Sigmoid colon (tissue), 7 donors: ENCODE measurements at places on chromosomes 5 and 9.

GRCh38 chr9:92599938-92600461, 64.2 kb upstream of the ECM2 start:
- DNase-seq, result no peak

DNA sequence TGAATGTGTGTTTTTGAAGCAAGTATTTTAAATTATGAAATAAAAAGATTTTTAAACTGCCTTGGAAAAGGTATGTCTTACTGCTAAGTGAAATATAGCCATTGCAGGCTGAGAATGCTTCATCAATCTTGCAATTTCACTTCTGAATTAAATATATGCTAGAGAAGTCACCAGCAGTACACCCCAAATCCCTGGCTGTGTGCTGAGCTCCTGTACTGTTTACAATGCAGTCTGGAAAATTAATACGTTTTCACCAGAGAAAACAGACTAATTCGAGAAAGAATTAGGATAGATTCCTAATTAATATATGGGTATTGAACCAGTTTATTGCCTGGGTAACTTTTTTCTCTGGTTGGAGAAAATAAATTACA, 3.2 kb downstream of the PRDM6 start:
- no peak for DNase-seq

DNA sequence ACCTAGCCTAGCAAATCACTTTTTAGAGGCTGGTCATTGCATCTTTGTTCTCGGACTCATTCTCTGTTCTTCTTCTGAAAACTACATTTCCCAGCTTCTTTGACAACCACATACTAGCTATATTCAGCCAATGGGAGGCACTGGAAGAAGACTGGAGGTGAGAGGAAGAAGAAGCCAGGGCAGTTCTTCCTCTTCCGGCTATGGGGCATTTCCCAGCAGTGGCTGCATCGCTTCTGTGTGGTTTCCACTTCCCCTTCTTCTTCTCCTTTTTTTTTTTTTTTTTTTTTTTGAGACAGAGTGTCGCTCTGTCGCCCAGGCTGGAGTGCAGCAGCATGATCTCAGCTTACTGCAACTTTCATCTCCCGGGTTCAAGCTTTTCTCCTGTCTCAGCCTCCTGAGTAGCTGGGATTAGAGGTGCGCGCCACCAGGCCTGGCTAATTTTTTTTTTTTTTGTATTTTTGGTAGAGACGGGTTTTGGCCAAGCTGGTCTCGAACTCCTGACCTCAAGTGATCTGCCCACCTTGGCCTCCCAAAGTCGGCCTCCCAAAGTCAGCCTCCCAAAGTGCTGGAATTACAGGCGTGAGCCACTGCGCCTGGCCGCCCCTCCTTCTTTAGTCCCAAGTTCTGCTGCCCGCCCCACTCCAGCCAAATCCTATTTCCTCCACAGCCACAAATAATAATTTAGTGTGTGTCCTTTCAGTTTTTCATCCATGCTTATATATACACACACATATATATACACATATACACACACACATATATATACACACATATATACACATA, 6.9 kb upstream of the UBAP1 start:
- no peak for DNase-seq

DNA sequence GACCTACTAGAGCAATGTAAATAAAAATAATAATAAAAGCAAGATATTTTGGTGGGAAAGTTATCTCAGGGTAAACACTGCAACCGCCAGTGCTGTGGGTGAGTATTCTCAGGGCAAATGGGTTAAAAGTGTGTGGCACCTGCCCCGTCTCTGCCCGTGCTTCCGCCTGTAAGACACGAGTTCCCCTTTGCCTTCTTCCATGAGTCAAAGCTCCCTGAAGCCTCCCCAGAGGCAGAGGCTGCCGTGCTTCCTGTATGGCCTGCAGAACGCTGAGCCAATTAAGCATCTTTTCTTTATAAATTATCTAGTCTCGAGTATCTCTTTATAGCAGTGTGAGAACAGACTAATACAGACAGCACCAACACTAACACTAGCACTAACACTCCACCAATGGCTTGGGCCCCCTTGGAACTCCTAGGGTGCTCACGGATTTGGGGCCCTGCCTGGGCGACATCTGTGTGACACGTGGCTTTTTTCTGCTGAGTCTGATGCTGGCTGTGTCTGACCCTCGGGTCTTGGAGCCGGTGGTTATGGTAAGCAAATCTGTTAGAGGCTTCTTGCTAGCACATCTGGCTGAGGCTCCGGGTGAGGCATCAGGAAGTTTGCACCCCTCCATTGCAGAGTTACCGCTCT, 10.6 kb downstream of the PLEKHG4B start:
- DNase-seq, result no peak

GRCh38 chr5:45737153-45737552, 41.0 kb upstream of the HCN1 start:
- DNase-seq, result no peak

GRCh38 chr9:129032541-129033159, 3.8 kb upstream of the MIGA2 start:
- no peak for DNase-seq

DNA sequence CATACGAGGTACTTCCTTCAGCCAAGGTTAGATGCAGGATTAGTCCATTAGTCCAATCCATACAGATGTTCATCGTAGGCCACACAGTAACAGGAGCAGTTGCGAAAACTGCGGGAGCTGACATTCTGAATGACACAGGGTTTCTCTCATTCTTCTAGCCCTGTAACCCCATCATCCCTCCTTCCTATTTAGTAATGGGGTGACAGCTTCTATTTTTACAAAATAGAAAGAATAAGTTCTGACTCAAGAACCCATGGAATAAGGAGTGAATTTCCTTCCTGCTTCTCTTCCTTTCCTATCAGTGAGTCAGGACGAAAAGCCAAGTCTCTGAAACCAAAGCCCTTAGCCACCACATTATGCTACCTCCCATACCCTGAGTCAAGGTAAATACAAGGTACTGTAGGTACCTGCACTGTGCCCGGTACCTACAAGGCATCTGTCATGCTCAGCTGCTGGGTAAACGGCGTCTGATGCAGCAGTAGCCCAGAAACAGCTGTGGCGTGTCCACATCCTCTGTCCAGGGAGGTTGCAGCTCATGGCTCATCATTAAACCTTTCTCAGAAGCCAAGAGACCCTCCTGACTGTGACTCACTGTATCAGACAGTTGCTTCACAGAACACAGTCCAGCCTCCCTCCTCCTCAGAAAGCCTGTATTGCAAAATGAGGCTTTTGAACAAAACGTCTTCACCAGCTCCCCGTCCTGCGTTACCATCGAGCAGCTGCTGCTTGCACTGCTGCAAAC, 84.2 kb downstream of the ESM1 start:
- DNase-seq, result peak; percentile 89

GRCh38 chr9:6829027-6829426, 71.3 kb downstream of the KDM4C start:
- no peak for DNase-seq

- DNase-seq, result no peak
Observed at GRCh38 chr5:16916262-16916878, 19.7 kb downstream of the MYO10 start.

DNA sequence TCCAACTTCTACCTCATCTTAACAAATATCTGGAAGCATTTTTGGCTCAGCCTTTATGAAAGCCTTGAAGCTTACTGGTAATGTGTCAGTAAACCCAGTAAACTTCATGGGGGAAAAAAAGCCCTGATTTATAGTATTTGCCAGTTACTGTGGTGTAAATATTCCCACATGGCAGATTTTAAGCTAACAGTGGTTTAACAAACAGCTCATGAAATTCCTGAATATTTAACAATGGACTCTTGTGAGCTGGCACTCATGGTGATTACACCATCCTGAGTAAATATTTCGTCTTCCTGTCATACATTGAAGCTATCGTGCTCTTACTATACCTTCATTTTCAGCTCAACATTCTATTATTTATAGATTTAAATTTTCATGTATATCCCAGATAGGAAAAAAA, 57.0 kb upstream of the ACOT12 start:
- no peak for DNase-seq

DNA sequence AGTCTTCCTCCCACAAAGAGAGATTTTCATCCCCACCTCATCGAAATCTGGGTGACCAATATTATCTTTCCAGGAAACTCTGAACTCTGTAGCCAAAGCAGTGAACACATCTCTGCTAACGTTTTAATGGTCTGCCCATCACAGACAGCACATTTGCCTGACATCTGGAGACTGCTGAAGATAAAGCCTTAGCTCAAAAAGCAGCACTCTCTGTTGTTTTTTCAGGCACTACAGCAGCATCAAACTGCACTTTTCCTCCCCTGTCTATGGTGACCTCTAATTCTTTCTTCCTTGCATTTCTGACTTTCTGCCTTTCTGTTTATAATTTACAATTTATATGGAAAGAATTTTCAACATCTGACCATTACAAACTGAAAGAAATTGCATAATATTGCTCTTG, 66.8 kb downstream of the RAB3C start:
- no peak for DNase-seq

GRCh38 chr9:132572921-132573320, 9.5 kb upstream of the BARHL1 start:
- no peak for DNase-seq

- DNase-seq, result no peak
Observed at GRCh38 chr5:60382716-60383115, 317.2 kb downstream of the DEPDC1B start.

- DNase-seq, result no peak
Observed at GRCh38 chr9:23571414-23572104, 254.5 kb downstream of the ELAVL2 start.

DNA sequence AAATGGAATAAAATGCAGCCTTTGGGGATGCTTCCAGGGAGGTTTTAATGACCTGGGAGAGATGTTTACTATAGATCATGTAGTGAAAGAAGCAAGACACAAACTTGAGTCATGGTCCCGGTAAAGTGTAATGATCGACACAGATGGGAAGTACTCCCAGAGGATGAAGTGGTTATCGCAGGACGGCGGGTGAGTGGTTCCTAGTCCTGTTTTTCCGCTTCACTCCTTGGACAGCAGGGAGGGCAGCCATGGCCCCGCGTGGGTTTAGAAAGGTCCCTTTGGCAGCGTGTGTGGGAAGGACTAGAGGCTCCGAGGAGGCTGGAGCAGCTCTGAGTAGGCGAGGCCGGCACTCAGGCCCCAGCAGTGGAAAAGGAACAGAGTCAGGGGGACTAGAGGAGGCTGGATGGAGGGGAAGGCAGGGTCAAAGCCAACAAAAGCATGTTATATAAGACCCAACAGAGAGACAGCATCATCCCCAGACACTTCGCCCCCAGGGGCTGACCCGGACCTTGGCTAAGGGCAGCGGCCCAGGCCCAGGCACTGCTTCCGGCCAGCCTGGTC, 49.2 kb upstream of the STXBP1 start:
- DNase-seq, result no peak

DNA sequence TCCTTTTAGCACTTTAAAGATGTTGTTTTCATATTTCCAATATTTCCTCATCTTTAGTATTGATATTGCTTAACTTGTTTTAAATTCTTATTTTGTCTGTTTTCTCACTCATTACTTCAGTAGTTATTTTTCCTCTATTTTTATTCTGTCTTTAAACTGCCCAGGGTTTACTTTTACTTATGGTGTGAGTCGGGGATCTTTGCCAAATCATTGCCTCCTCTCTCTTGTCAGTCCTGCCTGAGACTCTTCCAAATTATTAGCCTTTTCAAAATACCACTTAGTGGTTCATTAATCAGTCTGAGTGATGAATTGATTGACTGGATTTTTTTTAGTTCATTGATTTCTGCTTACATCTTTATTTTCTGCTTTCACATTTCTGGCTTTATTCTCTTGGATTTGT, 72.9 kb downstream of the SH3GL2 start:
- DNase-seq, result no peak

DNA sequence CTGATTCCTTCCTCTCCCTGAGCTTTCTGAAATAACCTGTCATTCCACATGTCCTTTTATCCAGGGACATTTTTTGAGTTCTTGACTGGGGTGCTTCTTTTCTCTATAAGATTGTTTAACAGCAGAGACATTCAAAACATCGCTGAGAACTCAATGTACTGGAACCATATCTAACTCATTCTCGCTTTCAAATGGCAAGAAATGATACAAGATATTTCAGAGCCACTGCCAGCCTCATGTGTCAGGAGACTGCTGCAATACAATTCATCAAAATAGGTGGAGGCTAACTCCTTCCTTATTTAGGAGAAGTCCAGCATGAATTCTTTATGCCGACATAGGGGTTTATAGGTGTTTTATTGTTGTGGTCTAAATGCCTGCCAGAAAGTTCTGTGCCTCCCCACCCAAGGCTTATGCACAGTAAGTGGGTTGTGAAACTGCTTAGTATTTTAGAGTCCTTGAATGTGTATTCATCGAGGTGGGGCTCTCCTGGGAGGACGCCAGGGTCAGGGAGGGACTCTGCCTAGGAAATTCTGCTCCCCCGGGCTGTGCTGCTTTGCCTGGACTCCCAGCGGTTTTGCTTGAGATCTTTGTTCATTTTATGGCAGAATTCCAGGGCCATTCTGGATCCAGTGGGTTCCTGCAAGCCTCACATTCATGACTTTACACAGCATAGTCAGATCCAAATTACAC, 53.9 kb downstream of the ZNF474 start:
- peak; percentile 82 for DNase-seq

DNA sequence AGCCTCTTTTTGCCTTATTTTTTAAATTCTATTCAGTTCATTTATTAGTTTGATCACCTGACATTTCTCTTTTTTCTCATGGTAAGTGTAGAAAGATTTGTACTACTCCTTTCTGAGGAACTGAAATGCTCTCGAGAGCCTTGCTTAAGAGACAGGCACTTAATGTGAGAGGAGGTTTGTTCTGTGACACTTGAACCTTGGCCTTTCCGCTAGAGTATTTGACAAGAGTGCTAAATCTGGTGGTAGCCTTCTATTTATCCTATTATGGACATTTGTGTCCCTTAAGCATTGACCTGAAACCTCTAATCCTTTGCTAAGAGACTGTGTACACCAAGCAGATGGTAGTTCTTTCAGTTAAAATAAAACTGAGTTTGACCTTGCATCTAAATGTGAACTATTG, 805.0 kb upstream of the PTPRD start:
- DNase-seq, result no peak

DNA sequence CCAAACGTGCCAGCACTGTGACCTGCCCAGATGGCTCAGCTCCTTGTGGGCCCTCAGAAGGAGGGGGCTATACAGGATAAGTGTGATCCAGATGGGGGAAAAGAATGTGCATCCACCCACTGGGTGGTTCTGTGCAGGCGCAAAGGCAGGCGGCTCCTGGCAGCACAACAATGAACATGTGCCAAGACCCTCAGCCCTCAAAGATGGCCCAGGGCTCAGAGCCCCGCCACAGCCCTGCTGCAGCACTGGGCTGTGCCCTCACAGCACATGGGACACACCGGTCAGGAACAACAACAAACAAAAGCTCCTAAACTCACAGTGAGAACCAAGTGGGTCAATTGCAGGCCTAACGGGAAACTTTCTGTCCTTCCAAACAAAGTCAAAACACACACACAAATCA, 4.7 kb downstream of the SEMA4D start:
- no peak for DNase-seq

- no peak for DNase-seq
Observed at GRCh38 chr9:124399323-124399967, 15.8 kb downstream of the PSMB7 start.
